ENCODE measurements at places on chromosomes 5 and 9.

GRCh38 chr5:178081571-178082243 lies 31.6 kb upstream of the N4BP3 start:
- no peak for DNase-seq

DNA sequence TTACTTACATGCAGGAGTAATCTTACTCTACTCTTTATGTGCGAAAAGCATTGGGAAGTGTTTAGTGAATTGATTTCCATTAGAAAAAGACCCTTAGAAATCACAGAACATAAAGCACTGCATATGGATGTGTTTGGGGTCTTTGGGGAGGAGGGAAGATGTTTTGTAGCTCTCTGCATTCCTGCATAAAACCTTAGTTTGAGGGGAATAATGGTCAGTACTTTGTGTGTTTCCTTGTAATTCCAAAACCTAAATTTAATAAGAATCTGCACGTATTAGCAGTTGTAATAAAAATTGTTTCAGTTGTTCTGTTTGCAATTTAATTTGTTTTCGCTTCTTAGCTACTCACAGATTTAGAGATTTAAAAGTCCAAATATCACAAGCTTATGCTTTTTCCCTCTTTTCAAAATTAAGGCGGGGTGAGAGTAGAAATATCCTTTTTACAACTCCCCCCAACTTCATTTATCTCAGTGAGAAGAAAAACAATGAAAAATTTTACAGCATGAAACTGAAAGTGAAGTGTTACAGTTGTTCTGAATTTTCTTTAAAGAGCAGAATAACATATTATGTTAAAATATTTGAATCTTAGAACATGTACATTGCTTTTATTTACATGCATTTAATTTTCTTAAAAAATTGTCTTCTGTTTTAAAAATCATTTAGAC lies 143.8 kb downstream of the SMARCA2 start:
- DNase-seq: no peak

GRCh38 chr5:143106174-143106573 lies 297.3 kb downstream of the NR3C1 start:
- peak; percentile 51 for DNase-seq

- DNase-seq: no peak
Observed at GRCh38 chr5:161546095-161546469, 443 bp downstream of the GABRB2 start.

GRCh38 chr5:2562036-2562435 lies 189.4 kb downstream of the IRX2 start:
- DNase-seq: no peak

GRCh38 chr5:111099058-111099778 lies 7.1 kb downstream of the WDR36 start:
- no peak for DNase-seq
